NCI-H774 (cell line): ENCODE measurements at places on chromosomes 5 and 9.
A peak's percentile ranks its signal among the peaks of the same experiment; 100 is the strongest.

- DNase-seq, result no peak
These were observed 521.3 kb downstream of the KCTD16 start for GRCh38 chr5:144691936-144692335.

GRCh38 chr5:57495285-57496086 lies 12.9 kb upstream of the ACTBL2 start:
- no peak for DNase-seq

GRCh38 chr9:127910613-127911205 lies 6.1 kb downstream of the ST6GALNAC4 start:
- no peak for DNase-seq

DNA sequence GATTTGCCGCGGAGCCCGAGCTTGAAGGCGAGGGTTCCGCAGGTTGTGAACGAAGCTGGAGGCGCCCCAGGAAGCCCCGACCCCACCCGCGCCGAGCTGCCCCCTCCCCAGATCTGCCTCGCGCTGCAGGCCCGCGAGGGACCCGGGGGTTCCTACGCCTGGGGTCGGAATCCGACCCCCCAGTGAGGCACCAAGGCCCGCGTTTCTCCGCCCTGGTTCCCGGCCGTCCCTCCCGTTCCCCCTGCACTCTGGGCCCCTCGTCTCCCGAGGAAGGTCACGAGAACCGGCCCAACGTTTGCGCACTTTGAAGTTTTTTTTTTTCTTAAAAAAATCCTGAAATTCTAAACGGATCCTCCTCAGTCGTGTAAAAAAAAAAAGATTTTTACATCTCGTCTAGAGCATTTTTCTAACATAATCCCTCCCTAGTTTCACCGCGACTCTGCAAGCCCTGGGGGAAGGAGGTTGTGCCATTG lies 880 bp upstream of the GFPT2 start:
- DNase-seq, result no peak

- DNase-seq, result no peak
These were observed 334.4 kb downstream of the KCTD16 start for GRCh38 chr5:144504929-144505577.

GRCh38 chr5:146290318-146290717 lies 48.3 kb upstream of the POU4F3 start:
- DNase-seq, result no peak

DNA sequence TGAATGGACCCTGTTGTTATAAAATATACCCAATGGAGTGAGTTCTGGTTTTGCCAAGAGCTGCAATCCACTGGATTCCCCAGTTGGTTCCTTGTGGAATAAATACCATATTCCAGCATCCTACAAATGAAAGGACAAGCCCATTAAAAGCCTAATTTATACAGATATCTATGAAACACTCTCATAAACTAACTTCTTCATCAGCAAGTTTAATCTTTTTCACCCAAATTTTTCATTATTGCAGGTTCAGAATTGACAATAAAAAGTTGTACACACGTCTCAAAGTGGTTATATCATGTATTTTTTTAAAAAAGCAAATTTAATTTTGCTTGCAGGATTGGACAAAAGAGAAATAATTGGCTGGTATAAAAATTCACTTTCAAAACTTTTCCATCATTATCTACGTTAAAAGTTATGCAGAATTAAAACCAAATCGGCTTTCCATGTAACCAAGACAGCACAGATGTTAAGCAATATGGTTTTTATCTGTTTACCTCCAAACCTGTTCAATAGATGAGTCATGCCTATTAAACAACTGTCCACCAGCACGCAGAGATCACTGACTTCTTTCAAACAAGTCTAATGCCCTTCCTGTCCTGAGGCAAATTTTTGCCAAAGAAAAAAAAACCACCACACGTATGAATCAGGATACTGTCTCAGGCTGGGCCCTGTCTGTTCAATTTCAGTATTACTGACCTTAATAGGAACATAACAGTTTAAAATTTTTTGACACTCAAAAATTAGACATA lies 42.5 kb downstream of the CEMIP2 start:
- peak; percentile 15 for DNase-seq

DNA sequence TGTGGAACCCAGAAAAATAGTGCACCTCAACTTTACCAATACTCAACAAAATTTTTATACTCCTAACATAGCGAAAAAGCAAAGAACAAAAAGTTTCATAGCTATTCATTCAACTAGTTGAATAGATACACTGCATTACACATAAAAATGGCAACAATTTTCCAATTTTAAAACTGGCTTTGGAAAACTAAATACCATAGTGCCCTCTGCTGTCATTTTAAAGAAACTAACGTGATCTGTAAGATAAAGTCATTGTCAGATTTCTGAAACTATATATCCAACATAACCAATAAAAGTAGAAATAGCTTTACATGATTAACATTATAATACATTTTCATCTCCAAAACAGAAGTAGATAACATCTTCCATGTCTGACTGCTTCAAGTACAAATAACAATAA lies 31.6 kb downstream of the DTWD2 start:
- DNase-seq, result no peak

GRCh38 chr5:171710451-171711024 lies 75.1 kb upstream of the SMIM23 start:
- DNase-seq, result no peak

GRCh38 chr5:39368116-39368515 lies 3.8 kb upstream of the C9 start:
- DNase-seq, result no peak

GRCh38 chr5:142192286-142193113 lies 83.9 kb downstream of the NDFIP1 start:
- DNase-seq, result no peak

DNA sequence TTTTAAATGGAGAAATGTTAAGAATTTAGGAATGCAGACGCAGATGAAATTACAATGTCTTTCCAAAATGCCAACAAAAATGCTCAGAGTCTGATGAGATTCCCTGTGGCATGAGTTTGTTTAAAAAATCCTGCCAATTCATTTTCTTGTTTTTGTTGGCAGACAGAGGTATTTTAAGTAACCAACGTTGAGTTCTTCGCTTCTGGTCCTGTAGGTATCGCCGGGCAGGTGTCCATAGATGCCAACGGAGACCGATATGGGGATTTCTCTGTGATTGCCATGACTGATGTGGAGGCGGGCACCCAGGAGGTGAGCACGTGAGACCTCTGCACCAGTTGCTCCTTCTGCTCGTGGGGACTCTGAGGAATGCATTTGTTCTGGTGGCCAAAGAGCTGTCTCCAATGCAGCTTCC lies 69.4 kb downstream of the NPR3 start:
- no peak for DNase-seq

DNA sequence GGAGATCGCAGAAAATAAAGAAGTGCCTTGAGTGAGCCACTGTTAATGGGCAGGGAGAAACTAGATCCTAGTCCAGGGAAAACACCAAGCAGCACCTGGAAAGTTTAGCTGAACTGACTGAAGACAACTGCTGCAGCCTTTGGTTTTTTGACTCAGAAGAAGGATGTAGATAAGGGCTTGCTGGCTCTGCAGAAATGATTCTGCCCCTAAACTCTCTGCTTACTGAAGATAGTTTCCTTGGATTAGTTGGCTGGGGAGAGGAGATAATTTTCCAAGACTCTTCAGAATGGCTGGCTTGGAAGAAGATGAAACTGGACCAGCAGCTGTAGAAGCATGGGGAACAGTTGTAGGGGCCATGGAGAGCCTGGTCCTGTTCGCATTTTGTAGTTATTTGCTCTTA lies 471.8 kb downstream of the KDM4C start:
- DNase-seq, result no peak

GRCh38 chr5:102819634-102820033 lies 64.5 kb downstream of the PAM start:
- no peak for DNase-seq

DNA sequence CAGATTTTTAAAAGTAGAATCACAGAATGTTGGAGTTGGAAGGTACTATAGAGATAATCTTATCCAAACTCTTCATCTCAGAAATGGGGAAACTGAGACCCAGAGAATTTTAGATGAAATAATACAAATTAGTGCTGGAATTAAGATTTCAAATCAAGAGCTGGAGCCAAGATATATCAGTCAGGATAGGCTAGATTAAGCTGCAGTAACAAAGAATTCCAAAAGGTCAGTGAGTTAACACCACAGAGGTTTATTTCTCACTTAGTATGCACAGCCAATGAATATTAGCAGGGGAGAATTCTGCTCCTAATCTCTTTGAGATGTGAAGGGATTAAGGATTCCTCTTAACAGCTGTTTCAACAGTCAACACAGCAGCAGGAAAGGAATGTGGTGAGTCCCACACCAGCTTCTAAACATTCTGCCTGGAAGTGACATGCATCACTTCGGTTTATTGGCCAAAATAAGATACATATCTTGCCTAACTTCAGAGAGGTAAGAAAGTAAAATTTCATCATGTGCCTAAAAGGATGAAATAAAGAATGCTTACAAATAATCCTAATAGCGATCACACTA lies 136.8 kb downstream of the FRMD3 start:
- no peak for DNase-seq

GRCh38 chr5:135356522-135357318 lies 42.3 kb downstream of the MACROH2A1 start:
- no peak for DNase-seq

GRCh38 chr9:98808411-98808815 lies 943 bp downstream of the GALNT12 start:
- peak; percentile 25 for DNase-seq

DNA sequence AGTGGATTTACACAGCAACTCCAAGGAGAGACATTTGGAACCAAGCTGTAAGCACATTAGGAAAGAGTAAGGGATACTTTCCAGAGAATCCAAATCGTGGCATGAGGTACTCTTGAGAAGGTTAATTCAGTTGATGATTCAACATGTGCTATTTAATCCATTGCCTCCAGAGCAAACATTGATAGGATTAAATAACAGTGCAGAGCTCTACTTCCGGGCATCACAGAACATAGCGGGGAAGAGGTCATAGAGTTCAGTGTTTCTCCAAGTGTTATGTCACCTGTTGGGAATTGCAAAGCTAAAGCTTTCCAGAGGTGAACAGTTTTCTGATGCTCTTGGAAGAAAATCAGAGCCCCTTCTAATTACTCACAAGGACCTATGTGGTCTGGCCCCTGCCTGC lies 127.5 kb downstream of the PPP2R2B start:
- DNase-seq, result no peak

- no peak for DNase-seq
These were observed 17.4 kb downstream of the NRG2 start for GRCh38 chr5:140025736-140026135.

- DNase-seq, result no peak
These were observed 6.8 kb upstream of the IFNA5 start for GRCh38 chr9:21311889-21312288.

DNA sequence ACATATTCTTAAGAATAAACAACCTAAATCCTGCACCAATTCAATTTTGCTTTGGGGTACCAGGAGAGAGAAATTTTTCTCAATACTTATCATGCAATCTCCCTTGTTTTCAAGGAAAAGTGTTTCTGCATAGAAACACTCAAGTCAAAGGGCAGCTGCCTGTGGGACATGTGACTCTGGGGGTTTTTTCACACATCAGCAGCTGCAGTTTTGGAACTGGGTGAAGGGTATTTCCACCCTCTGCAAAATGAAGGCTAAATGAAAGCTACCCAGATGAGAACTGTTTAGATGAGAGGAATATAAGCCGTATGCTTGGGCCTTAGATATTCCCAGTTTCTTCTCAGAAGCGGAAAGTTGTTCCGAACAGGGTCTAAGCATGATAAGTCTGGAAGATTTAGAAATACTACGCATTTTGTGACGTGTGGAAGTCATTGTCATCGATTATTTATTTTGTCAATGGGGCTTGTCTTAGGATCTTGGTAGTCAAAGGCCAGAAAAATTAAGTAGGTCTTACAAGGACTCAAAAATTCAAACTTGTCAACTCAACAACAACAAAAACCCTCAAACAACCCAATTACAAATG lies 64.3 kb upstream of the BOD1 start:
- no peak for DNase-seq

GRCh38 chr5:31300501-31300900 lies 107.0 kb downstream of the CDH6 start:
- no peak for DNase-seq

- no peak for DNase-seq
These were observed 1.2 kb upstream of the GPBP1 start for GRCh38 chr5:57172466-57173318.

- DNase-seq, result no peak
These were observed 3.6 kb upstream of the ARAP3 start for GRCh38 chr5:141685591-141685990.

GRCh38 chr9:99224445-99224844 lies 2.4 kb downstream of the SEC61B start:
- no peak for DNase-seq

DNA sequence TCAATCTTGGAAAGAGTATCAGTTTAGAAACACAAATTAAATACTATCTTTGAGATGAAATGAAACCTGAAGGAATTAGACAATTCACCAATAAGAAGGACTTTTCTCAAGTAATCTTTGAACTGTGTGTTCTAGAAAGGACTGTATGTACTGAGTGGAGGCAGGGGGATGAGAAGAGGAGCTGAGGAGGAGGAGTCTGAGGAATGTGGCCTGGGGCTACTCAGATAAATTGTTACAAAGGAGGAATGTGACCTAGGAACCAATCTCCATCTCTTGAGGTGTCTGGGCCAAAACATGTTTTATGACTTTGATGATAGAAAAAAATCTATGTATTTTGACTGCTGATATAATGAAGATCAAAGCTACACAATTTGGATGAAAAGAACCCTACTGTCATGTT lies 124.3 kb upstream of the ANKRD55 start:
- DNase-seq, result no peak

GRCh38 chr5:42614509-42614908 lies 142.1 kb upstream of the CCDC152 start:
- DNase-seq, result no peak

DNA sequence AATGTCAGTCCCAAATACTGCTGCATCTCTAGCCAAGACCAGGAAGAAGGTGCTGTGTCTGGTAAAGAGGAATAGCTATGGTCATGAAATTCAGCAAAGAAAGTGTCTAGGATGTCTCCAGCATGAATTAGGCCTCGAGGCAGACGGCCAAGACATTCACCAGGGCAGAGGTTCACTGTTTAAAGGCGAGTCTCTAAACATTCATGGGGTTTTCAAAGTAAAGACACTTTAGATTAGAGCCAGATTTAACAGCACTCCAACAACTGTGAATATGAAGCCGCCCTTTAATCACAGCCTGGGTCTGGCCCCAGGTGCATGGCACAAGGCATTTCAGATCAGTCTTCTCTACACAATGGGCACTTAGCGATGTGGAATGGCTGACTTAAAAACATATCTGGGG lies 95.0 kb downstream of the ANKH start:
- no peak for DNase-seq

- DNase-seq, result no peak
These were observed 103.2 kb upstream of the LMX1B start for GRCh38 chr9:126510564-126510963.

- DNase-seq, result no peak
These were observed 123.7 kb upstream of the CPEB4 start for GRCh38 chr5:173764332-173765028.

- DNase-seq, result no peak
These were observed 69.8 kb downstream of the PTTG1 start for GRCh38 chr5:160491438-160491837.

- no peak for DNase-seq
These were observed 154.3 kb downstream of the ROR2 start for GRCh38 chr9:91795598-91796241.

DNA sequence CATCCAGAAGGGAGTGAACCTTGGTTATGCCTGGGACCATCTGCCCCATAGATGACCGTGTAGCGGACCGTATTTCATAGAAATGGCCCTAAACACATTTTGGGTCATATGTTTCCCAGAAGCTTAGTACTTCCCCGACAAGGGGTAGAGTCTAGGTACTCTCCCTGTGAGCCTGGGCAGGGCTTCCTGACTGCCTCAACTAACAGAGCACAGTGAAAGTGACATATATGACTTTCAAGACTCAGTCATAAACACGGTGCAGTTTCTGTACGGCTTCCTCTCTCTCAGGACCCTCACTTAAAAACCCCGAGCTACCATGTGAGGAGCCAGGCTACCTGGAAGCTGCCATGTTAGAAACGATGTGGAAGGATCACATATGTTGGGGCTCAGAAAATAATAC lies 20.9 kb downstream of the C9orf57 start:
- no peak for DNase-seq
